ENCODE measurements at places on chromosomes 6 and 20. TPM values are rescaled to one million over a fixed set of nuclear protein-coding genes. Genes with fewer than 3 reads are reported as not detected.

Gene RIPOR3
- total RNA-seq = 4.2 TPM

Gene BLTP3A
- total RNA-seq = 2.9 TPM

Gene MLIP
- 0.54 TPM for total RNA-seq

Gene ADTRP
- not detected for total RNA-seq

Gene MTHFD1L
- total RNA-seq = 77.4 TPM

Gene SLC52A3
- not detected for total RNA-seq

Gene BHLHE23
- not detected for total RNA-seq
